ENCODE measurements at places on chromosomes 4 and X.

DNA sequence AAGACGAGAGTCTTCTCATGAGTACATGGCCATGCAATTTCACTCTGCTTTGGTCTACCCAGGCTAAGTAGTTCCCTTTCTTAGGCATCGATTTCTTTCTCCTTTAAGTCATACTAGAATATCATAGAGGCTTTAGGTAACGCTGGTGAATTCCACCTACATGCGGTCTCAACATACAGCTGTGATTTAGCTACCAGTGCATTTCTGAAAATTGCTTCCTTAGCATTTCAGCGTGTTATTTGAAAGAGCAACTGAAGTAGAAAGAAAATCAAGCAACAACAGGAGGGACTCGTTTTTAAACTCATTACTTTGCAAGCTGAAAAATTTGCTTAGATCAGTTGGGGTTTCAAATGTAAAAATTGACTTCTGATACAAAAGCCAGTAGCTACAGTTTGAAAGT lies 48.1 kb upstream of the RASGEF1B start:
- no peak for DNase-seq

DNA sequence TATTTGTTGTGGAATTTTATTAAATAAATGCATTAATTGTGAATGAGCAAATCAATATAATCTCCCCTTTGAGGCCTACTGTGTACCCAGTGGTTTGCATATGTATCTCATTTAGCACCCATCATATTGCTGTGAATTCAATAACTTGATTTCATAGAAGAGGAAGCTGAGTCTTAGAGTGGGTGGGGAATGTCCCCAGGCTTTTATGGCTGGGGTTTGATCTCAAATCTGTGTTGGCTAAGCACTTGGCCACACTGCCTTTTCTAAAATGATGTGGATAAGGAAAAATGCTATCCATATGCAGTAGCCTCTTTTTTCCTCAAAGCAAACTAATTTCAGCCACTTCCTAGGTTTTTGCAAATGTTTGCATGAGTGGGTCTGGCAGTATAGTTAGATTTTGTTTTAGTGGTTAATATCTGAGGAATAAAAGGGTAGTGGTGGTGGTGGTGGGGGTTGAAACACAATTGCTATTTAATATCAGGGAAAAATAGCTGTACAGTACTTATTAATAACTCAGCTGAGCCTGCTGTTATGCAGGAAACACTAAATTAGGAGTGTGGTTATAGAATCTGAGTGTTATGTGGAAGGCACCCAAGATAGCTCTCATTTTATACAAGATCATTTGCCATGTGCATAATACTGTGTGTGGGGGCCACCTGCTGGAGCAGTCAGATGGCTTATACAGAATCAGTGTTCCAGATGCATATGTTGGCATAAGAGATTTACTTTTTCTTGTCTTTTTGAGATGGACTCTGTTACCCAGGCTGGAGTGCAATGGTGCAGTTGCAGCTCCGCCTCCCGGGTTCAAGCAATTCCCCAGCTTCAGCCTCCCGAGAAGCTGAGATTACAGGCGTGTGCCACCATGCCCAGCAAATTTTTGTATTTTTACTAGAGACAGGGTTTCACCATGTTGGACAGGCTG lies 108.0 kb downstream of the TMEM131L start:
- no peak for DNase-seq

GRCh38 chr4:39525822-39526690 lies 1.2 kb downstream of the UGDH start:
- no peak for DNase-seq

DNA sequence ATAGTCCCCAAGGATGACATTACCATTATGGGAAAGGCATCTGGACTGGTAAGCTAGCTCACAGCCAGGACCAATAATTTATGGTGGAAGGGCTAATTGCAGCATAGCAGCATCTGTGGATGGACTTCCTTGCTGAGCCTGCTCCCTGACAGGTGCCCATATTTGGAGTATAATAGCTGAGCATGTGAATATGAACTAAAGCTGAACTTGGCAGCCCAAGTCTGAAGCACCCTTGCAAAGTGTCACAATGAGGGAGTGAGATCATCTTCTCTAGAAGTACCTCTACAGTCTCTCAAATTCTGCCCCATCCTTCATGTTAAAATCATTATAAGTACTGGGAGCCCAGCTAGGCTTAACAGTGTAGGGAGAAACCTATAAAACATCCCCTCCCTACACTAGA lies 128.2 kb upstream of the INPP4B start:
- no peak for DNase-seq

- DNase-seq, result no peak
These were observed 161.6 kb downstream of the IL15 start for GRCh38 chr4:141797966-141798365.

DNA sequence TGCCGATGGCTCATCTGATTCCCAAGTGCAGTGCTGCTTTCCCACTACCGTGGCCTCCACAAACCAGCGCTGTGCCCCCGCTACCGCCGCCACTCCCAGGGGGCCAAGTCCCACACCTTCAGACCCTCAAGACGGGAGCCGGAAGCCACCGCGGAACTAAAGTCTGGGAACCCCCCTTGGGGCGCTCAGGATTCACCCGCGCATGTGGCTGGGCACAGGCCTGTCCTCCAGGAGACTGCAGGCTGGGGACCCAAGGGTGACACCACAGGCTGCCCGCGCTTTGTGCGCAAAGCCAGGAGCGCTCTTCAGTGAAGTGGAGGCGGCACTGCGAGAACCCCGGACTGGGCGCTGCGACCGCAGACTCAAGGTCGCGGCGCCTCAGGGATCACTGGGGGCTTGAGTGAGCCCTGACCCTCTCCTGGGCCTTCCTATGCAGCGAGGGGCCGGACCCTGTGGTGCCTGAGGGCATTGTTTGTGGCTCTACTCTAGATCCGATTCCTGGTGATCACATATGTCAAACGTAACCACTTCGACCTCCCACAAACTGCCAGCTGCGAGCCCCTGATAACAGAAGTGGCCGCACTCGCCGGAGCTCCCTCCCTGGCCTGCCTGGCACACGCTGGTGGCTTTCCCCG lies 20.4 kb upstream of the TBC1D14 start:
- DNase-seq, result no peak

DNA sequence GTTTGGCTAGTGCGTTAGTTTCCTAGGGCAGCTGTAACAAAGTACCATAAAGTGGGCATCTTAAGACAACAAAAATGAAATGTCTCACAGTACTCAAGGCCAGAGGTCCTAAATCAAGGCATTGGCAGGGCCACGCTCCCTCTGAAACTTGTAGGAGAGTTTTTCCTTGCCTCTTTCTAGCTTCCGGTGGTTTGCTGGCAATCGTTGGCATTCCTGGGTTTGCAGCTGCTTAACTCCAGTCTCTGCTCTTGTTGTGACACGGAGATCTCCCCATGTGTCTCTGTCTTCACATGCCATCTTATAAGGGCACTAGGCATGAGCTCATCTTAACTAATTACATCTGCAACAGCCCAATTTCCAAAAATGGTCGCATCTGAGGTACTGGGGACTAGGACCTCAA lies 362.0 kb upstream of the BOD1L1 start:
- DNase-seq, result no peak

DNA sequence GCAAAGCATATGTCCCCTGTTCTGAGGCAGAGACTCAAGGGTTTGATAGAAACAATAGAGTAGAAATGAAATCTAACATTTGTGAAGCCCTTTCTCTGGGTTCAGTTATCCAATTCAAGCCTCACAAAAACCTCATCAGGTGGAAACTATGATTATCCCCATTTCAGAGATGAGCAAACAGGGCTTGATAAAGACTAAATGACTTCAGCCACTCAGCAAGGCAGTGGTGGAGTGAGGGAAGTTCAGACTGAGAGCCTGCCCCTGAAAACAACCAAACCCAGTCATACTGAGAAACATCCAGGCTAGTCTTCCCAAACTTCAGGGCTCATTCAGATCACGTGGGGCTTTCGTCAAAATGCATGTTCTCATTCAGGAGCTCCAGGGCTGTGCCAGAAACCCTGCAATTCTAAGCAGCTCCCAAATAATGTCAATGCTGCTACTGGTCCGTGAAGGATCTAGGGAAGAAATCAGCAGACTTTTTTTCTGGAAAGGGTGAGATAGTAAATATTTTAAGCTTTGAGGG lies 109.6 kb upstream of the KIT start:
- no peak for DNase-seq

- DNase-seq, result no peak
These were observed 177.4 kb downstream of the DCHS2 start for GRCh38 chr4:154314248-154314647.

DNA sequence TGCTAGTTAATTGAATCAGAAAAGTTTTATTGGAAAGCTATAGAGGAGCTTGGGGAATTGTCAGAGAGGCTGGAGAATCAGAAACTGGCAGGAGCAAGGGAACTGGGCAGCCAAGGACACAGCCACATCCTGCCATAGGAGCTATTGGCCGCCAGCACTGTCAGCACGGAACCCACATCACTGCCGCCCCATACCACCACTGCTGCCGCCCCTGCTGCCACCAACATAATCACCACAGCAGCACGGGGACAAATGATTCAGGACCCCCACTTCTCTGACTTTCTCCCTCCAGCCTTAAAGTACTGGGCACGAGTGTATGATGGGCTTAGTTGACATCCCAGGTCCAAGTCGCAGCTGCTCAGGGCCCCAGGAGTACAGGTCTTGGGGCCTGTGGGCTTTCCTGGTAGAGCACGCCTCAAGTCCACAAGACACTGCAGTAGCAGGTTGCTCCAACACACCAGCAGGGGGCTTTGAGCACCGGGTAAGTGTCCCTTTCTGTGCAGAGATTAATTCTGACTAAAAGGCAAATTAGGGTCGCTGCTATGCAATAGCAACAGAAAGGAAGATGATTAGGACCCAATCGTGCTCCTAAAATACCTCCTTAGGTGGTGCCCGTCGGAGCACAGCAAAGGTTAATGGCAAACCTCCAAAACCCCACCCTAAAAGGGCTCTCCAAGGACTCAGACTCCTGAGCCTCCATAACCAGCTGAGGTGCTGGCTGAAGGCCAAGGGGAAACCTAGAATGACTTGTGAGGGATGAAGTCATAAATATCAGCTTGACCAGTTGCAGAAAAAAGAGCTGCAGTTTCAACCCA lies 6.9 kb downstream of the PJA1 start:
- peak; percentile 78 for DNase-seq

GRCh38 chrX:12874581-12874980 lies 7.7 kb downstream of the TLR7 start:
- DNase-seq, result no peak

DNA sequence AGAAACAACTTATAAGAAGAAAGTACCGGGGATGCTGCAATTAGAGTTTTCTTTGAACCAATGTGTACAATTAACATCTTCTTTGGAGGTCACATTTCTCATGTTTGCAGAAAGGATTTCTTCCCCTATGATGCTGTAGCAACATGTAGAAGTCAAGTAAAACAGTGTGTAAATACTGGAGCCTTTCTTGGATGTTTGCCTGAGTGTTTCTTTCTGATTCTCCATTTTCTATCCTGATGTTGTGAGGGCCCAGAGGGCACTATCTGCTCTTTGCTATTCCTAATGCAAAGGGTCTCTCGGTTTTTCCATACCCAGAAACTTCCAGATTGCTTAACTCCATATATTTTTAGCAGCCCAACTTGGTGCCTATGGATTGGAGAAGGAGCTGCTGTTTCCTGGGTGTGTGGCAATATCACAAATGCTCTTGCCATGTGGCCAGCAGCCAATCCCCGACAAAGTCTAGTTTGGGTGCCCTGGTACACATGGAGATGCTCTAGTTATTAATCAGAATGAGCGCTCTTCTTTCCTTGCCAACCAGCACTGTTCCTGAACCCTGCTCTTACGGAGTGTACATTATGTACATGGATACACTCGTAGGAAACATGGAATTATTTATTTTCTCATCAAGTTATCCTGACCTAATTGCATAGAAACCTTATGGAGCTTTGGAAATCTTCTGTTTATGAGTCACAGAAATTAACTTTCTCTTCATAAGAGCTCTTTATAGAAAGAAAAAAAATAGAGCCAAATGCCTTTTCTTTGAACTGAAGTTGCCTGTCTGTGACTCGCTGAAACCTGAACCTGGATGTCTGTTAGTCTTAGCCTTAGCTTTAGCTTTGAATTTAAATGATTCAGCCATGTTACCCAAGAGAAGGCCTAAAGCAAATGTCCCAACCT lies 67.0 kb upstream of the GPC4 start:
- DNase-seq, result no peak

GRCh38 chrX:4936315-4936714 lies 1222.9 kb upstream of the PRKX start:
- no peak for DNase-seq

DNA sequence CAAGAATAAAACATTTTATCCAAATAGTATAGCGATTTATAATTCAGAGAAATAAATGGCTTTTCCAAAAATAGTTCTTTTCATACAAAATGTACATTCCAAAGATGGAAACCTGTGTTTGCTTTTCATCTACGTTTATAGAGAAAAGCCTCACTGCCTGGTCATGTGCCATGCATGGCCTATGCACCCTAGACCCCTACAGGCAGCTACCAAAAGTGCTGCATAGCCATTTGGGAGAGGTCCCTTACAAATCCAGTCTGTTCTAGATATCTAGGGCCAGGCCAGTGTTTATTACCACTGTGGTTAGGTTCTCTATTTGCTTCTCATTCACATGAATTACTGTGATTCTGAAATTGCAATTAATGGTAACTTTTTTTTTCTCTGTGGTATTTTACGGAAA lies 17.2 kb downstream of the HMGB2 start:
- DNase-seq, result no peak
